ENCODE measurements at places on chromosomes 2 and 18. TPM values are rescaled to one million over a fixed set of nuclear protein-coding genes. Genes with fewer than 3 reads are reported as not detected.

COQ10B gene
- polyA plus RNA-seq, result 12.8 TPM

- no peak for DNase-seq
These were observed 42.4 kb upstream of the MTIF2 start for GRCh38 chr2:55311444-55311870.

COL4A4 gene
- polyA plus RNA-seq, result 1.5 TPM

- DNase-seq, result no peak
These were observed 872 bp downstream of the ASB1 start for GRCh38 chr2:238427435-238428162.

DNA sequence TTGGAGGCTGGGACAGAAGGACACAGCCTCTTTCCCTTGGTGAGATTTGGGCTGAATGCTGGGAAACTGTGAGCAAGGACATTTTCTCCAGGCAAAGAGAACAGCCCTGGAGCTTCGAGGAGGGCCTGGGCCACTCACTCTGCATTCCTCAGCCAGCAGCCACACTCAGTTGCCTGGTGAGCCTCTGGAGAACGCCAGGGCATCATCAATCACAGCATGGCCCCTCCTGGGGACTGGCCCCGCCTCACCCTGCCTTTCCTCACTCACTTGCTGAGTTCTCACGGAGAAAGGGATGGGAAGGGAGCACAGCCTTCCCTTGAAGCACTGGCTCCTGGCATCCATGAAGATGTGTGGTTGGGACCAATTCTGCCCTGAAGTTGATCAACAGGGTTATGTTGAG, 55.0 kb downstream of the APOB start:
- DNase-seq, result no peak

CABYR gene
- polyA plus RNA-seq, result 8.1 TPM

- DNase-seq, result no peak
These were observed 207.0 kb upstream of the HS6ST1 start for GRCh38 chr2:128525653-128526052.

NRP2 gene
- 111 TPM for polyA plus RNA-seq

DNA sequence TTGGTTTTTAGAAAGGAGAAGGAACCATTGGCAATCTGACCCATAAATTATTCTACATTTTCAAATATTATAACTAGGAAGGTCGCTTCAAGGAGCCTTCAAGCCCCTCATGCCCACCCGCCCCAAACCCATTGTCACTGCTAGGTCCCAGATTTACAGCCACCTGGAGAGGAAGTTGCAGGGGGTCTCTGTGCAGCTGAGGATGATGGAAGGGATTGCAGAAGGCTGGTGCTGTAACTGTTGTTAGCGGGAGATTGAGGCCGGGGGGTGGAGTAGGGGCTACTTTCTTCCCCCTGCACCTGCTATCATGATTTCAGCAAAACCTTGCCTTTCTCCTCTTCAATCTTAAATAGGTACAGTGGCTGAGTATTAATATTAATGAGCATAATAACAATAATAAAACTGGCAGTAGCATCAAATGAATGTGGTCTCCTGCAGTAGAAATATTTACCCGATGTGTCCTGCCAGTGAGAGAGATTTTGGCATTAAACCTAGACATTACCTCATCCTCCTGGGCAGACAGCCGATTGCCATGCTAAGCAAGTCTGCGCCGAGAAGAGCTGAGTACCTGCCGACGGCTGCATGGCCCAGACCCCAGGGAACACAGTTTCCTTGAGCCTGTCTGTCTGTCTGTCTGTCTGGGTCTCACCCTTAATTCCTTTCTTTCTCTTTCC, 225.4 kb downstream of the FAM210A start:
- peak; percentile 39 for DNase-seq

DNA sequence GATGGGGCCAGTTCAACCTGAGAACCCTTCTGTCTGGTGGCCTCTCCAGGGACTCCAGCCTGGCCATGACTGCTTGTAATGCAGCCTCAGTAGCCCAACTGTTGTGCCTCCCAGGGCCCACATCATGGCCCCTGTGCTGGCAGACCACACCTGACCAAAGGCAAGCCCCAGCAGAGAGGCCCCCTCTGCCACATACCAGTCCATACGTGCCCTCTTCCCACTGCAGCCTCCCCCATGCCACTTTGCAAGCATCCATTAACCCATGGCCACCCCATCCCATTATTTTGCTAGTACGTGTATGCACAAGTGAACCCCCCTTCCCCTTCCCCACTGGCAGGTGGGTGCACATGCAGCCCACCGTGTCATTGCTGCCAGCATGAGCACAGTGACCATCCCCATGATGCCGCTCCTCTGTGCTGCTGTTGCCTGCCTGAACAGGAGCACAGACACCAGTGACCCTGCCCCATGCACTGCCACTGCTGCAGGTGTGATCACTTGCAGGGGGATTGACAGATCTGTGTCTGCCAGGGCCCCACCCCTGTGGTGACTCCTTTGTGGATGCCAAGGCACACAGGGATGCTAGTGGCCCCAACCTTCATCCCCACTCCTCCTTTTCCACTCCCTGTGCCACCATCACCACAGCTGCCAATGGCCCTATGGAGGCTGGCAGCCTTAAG, 330.0 kb upstream of the DSEL start:
- DNase-seq, result no peak

DNA sequence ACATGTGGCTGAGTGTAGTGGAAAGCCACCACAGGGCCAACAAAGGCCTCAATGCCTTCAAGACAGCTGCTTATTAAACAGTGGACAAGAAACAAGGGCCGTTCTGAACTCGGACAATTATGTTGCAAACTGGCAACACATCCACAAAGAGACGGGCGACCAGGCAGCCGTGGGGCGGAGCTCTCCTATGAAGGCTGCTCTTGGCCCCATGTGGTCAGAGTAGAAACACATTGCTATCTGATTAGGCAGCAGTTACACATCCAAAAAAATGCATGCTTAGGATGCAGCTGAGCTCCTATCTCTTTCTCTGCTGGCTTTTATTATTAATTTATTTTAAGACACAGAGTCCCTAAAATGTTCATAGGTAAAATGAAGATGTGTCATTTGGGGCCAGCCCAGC, 163.4 kb downstream of the TMEM163 start:
- DNase-seq, result no peak

GRCh38 chr2:219689676-219690628, 62.5 kb downstream of the SLC4A3 start:
- peak; percentile 42 for DNase-seq

RGPD4 gene
- not detected for polyA plus RNA-seq

IL18R1 gene
- 0.93 TPM for polyA plus RNA-seq

GRCh38 chr18:45664824-45665763, 49.8 kb downstream of the SLC14A2 start:
- DNase-seq, result peak; percentile 66

TMEM178A gene
- 2.0 TPM for polyA plus RNA-seq

DNA sequence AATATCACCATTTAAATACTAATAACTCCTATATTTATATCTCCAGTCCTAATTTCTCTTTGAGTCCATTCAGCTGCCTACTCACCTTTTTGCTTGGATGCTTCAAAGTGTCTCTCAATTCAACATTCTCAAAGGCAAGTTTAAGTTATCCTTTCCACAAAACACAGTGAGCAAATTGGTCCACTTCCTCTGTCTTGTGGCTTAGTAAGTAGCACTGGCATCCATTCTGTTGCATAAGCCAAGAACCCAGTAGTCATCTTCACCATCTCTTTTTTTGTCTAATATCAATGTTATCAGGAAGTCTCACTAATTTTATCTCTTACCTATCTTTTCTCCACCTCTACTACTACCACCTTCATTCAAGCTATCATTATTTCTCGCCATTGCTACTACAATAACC, 27.4 kb upstream of the IL1RL1 start:
- no peak for DNase-seq

GRCh38 chr2:30422444-30423040, 24.5 kb upstream of the LCLAT1 start:
- DNase-seq, result no peak

GRCh38 chr2:11941201-11942177, 195.1 kb downstream of the LPIN1 start:
- no peak for DNase-seq

DNA sequence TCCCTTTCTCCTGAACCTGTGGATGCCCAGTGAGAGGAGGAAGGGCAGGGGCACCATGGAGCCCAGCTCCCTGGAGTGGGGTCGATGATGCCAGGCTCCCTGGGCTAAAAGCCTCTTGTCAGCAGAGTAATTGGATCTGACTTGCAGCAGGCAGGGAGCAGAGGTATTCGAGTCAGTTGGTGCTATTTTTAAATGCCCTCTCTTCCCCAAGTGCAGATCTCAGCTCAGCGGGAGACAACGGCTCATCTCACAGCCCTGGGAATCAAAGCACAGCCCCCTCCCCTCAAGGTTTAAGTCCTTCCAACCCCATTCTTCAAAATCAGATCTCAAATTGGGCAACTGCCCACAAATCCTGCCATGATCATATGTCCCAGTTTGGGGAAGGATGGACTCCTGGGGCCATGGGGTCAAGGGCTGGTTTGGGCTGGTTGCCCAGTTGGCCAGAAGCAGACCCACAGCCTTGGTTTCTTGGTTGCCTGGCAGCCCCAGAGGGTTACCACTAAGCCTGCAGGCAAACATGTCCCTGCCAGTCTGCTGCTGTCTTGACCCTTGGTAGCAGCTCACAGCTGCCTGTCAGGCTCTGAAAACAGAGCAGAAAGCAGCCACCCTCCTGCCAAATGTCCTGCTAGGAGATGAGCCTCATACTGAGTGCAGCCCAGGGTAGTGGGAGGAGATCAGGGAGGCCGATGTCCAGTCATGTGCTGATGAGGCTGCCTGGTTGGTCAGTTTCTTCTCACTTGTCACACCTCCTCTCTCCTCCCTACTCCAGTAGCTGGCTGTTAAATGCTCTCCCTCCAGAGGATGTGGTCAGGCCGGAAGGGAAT, 244.9 kb downstream of the LOXHD1 start:
- peak; percentile 32 for DNase-seq

- peak; percentile 37 for DNase-seq
These were observed 37.1 kb downstream of the ANO7 start for GRCh38 chr2:241225545-241225944.

FAM237A gene
- not detected for polyA plus RNA-seq

DNA sequence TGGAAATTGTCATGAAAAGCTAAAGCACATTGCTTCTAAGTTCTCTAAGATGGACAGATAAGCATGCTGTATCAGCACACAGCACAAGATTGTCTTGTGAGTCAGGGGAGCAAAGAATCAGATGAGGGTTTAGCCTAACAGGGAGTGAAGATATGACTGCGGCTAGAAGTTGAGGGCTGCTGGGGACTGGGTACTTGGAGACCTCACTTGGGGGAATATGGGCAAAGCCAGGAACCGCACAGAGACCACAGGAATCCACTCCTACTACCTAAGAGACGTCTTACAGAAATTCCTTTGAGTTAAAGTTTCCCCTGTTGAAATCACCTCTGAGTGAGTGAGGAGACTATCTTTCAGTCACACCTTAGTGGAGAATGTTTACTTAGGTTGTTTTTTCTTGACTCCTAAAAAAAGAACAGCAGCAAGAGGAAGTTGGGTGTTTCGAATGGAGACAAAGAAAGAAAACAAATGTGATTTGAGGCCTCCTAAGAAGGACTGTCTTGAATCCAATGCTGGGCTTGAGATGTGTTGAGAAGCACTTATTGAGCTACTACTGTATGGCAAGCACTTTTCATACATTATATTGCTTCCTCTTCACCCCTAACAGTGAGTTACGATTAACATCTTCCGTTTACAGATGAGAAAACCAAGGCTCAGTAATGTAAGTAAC, 100.7 kb downstream of the ANKRD44 start:
- DNase-seq, result no peak

DNA sequence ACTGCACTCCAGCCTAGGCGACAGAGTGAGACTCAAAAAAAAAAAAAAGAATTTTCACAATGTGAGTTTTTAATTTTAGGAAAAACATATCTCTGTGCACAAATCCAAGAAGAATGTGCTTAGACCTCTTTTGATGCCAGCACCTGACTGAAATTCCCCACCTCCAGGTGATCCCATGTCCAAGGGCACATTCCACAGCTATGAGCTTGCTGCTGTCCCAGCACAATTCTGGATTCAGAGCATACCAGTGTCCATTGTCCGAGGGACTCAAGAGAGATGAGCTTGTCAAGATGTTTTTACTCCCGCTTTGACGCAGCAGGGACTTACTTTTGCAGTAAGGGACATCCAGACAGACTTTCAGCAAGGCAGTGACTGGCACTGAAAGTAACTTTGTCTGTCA, 489.1 kb upstream of the ACVR2A start:
- no peak for DNase-seq

- DNase-seq, result no peak
These were observed 489.5 kb downstream of the IRS1 start for GRCh38 chr2:226310146-226310545.

GRCh38 chr18:42707080-42707479, 408.4 kb downstream of the RIT2 start:
- DNase-seq, result no peak

DNA sequence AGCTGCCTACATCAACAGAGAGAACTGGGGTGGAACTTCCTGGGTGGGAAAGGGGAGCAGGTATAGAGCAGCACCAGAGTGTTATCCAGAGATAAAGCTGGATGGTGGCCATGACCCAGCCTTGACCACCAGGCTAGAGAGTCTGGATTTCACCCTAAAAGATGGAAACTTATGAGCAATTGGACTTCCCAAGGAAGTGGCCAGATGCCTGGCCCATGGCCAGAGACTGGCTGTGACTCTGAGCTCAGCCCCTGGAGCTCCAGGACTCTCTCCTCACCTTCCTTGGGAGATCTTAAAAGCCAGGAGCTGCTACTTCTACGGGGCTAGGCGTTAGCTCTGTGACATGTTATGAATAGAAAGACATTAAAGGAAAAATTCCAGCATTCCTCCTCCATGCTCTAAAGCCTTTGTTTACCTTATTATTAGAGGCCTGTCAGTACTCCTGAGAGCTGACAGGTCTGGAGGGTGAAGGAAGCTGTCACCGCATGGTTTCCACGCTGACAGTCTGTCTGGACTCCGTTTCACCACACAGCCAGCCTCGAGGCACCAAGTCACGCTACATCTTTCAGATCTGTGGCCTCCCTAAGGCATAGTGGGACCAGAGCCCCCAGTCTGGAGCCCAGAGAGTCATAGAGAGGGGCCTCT, 260.0 kb upstream of the SIX2 start:
- no peak for DNase-seq

TNS1 gene
- 140 TPM for polyA plus RNA-seq

DNA sequence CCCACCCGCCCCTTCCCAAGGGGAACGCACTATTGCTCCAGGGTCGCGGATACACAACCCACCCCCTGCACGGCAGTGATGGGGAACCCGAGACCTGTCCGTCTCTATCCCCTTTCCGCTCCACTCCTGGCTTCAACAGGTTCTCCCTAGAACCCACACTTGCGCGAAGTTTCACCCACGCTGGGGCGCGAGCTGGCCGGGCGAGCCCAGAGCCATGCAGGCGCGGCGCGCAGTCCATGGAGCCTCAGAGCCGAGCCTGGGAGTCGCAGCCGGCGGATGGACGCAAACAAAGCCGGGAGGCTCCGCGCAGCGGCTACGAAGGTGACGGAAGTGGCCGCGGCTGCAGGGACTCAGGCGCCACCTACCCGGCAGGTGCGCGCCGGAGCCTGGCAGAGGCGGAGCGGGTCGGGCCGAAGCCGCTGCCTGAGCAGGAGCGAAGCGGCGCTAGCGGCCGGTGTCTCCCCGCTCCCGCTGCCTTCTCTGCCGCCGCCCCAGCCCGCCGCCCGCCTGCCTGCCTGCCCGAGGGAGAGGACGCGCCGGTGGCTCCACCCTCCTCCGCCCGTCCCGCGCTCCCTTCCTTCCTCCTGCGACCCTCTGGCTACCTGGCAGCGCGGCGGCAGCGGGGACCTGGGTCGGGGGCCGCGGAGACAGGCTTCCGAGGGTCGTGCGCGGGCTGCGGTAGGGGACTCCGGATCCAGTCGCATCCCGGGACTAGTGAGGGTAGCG, 14.0 kb downstream of the ALPG start:
- DNase-seq, result no peak

- no peak for DNase-seq
These were observed 26.1 kb downstream of the DIPK1C start for GRCh38 chr18:74430806-74431571.

- DNase-seq, result no peak
These were observed 4.3 kb downstream of the DSG4 start for GRCh38 chr18:31380912-31381311.

OTOF gene
- polyA plus RNA-seq, result 0.16 TPM

RMND5A gene
- polyA plus RNA-seq, result 27.2 TPM

All from ovary (tissue), 10 donors.